ENCODE measurements at places on chromosomes 6 and 20. TPM values are rescaled to one million over a fixed set of nuclear protein-coding genes. Genes with fewer than 3 reads are reported as not detected.

Gene GTF2H4
- total RNA-seq: 30.5 TPM

Gene PSMA7
- 413 TPM for total RNA-seq

Gene GPR6
- total RNA-seq: 0.63 TPM

Gene FERMT1
- total RNA-seq: 14.3 TPM

Gene GJA10
- not detected for total RNA-seq

Gene VSTM2L
- 2.7 TPM for total RNA-seq

Gene TMEM151B
- 0.70 TPM for total RNA-seq

Gene SPACA1
- total RNA-seq: not detected

Gene EPPIN
- total RNA-seq: not detected

Gene GDAP1L1
- 6.1 TPM for total RNA-seq

Gene SH3BGRL2
- total RNA-seq: 8.6 TPM
